GM13977 (cell line): ENCODE measurements at places on chromosomes 7 and 10.

GRCh38 chr10:112981553-112981952 lies 31.5 kb downstream of the TCF7L2 start:
- peak; percentile 55 for DNase-seq

GRCh38 chr7:1708596-1709251 lies 38.6 kb downstream of the ELFN1 start:
- DNase-seq = no peak

- DNase-seq = no peak
Measured at GRCh38 chr10:102935939-102936605, 18.0 kb downstream of the CNNM2 start.

DNA sequence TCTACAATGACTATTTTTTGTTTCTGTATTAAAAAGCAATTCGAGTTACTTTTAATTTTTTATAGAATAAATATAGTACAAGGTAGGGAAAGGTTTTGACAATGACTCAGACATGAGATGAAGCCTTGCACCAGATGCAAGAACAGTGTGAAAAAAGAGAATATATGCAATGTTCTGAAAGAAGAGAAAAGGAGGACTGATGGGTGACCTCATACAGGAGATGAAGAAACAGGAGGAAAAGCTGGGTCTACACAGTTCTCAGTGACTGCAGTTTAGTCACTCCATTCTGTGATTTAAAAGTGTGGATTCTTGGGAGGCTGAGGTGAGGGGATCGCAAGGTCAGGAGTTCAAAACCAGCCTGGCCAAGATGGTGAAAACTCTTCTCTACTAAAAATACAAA lies 38.3 kb upstream of the YAE1 start:
- DNase-seq = no peak

- no peak for DNase-seq
Measured at GRCh38 chr7:118372530-118372929, 148.0 kb downstream of the ANKRD7 start.

GRCh38 chr10:60485025-60485424 lies 95.3 kb upstream of the ANK3 start:
- DNase-seq = no peak

DNA sequence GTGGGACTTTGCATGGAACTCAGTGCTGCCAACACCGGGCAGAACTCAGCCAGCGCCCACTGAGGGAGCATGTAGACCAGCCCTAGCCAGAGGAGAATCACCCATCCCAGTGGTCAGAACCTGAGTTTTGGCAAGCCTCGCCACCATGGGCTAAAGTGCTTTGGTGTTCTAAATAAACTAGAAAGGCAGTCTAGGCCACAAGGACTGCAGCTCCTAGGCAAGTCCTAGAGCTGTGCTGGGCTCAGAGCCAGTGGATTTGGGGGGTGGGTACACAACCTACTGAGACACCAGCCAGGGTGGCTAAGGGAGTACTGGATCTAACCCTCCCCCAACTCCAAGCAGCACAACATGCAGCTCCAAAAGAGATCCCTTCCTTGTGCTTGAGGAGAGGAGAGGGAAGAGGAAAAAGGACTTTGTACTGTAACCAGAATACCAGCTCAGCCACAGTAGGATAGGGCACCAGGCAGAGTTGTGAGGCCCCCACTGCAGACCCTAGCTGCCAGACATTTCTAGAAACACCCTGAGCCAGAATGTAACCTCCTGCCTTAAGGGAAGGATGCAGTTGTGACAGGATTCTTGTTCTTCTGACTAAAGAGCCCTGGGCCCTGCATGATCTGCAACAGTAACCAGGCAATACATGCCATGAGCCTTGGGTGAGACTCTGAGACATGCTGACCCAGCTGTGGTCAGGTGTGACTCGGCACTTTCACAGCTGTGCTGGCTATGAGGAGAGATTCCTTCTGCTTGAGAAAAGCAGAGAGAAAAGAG lies 24.4 kb downstream of the GSDME start:
- no peak for DNase-seq

GRCh38 chr7:41093141-41093540 lies 609.7 kb downstream of the INHBA start:
- DNase-seq = no peak

DNA sequence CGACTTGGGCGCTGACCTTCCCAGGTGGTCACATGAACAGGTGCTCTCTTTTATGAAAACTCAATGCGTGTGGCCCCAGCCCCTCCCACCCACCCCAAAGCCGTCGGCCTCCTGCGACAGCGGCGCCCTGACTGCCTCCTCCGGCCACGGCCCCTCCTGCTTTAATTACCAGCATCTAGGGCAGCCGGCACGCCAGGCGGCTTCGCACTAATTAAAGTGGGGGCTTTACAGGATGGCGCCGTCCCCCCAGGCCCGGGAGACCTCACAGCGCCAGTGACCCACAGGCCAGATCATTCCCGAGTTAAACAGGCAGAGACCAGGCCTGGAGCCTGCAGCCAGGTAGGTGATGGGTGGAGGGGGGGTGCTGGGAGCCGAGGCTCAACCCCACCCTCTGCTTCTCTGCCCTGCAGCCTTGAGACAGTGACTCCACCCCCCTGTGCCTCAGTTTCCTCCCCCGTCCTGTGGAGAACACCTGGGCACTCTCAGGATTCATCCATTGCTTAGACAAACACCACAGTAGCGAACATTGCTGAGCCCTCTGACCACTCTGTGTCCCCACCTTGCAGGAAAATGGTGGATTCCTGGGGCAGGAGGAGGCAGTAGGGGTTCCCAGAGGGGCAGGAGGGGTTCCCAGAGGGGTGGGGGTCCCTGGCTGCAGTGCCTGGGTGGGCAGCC lies 100.8 kb downstream of the MICALL2 start:
- no peak for DNase-seq

- peak; percentile 22 for DNase-seq
Measured at GRCh38 chr10:83603708-83604107, 535.6 kb upstream of the GHITM start.

DNA sequence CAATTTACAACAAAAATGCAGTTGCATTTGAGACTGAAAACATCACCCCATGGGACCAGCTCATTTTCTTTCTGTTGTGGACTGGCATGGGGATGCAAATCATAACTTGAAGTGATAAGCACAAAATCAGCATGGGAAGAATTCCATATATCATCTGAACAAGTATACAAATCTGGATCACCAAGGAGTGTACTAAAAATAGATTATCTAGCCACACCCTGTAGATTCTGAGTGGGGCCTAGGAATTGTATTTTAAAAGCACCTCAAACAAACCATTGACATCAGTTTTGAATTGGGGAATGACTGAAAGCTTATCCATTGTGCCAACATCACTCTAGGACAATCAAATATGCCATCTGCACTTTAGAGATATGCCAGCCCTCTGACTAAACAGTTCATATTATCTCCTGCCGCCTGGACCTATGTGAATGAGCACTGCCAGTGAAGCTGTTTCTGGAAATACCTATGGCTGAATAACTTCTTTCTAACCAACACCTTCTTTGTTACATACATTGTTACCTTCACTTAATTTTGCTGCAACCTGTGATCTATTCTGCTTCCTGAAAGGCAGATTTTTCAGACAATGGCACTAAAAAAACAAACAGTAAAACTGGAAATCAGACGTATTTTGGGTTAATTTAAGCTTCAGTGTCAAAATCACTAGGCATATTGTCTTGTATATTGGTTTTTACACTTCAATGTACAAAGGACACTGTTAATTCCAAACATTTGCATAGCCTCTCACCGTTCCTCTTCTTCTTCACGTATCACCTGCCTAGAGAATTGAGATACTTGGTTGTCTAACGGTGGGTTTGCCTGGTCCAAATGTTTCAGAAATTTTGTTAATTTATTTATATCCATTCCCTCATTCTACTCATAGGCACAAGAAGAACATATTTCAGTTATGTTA lies 42.4 kb upstream of the HGF start:
- no peak for DNase-seq
